ENCODE measurements at places on chromosomes 13 and 19.

- no peak for DNase-seq
Observed at GRCh38 chr13:45967589-45967988, 85.0 kb downstream of the ZC3H13 start.

DNA sequence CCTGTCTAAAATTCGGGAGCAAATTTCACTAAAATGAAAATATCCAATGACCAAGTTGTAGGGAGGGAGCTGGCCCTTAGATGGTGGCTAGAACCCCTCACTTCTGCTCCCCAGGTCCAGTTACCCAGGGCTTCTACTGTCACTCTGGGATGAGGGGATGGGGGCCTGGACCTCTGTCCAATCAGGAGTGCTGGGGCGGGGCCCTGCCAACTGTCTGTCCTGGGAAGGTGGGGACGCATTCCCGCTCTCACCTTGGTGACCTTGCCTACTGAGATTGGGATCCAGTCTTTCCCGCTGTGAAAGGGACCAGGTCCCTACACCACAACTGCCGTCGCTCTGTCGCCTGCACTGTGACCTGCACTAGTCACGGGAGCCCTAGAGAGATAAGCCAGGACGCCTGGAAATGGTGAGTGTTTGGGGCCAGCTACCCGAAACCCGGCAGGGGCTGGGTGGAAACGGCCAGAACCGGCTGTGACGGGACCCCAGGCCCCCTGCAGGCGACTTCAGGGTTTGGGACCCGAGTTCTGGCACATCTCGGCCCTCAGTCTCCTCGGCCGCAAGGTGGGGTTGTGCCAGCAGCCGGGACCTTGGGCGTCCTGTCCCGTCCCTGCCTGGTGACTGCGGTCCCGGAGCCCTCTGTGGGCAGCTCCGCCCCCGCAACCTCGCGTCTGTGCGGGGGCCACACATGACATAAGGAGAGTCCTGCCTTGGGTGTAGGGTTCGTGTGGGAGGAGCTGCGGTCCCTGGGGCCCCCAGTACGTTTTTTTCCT is 22.8 kb downstream of the ZNF20 start:
- no peak for DNase-seq

- DNase-seq, result no peak
Observed at GRCh38 chr13:80712026-80712425, 371.1 kb upstream of the SPRY2 start.

GRCh38 chr13:58989556-58989955 is 1174.2 kb downstream of the DIAPH3 start:
- no peak for DNase-seq

- no peak for DNase-seq
Observed at GRCh38 chr19:55579766-55580621, 654 bp downstream of the ZNF579 start.

- DNase-seq, result no peak
Observed at GRCh38 chr19:271856-272255, 19.3 kb downstream of the PLPP2 start.

DNA sequence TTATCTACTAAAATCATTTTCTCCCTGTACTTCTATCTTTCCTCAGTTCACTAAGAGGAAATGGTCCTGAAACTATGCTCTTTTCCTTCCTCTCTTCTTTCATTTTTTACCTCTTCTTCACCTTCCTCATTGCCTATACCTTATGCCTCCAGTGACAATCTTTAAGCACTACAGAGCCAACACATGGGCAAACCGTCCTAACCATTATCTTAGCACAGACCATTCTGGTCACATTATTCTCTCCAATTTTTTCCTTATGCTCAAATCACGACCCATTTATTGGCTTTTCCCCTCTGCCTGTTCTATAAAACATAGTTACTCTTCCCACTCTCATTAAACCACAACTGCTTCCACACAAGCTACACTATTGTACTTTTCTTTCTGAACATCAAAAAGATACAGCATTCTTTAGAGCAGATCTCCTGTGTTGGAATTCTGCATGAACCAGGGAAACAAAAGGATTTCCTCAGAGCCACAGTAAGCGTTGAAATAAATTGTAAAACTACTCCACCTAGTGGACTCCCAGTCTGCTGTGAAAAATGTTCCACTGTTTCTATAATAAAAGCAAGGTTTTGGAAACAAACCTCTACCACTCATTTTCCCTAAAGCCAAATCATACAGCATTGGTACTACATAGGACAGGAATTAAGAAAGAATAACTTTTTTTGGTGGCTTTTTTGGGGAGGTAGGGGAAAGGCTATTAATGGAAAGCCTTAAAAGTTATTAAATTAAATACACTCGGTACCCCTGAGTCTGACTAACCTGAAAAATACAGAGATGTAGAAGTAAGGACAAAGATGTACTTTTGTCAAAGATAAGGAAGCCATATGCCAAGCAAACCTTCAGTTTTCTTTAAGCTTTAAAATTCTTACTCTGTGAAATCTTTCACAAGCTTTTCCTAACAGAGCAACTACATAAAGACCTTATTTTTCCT is 19.5 kb downstream of the NUFIP1 start:
- no peak for DNase-seq

DNA sequence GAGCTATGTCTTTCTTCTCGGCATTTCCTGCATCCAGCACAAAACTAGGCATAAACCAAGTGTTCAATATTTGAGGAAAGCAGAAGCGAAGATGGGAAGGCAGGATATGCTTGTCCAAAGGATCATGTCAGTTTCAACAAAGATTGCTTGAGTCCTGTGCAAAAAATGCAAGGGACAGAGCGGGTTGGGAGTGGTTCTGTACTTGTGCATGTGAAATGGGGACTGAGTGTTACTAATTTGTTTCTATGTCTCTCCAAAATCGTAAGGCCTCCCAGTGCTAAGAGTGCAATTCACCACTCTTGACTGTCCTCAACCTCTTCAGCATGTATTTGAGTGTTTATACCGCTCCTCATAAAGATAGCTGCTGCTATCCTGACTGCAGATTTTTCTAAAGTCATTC is 166.2 kb downstream of the DLEU7 start:
- DNase-seq, result no peak

GRCh38 chr19:46508206-46508605 is 12.5 kb upstream of the PNMA8B start:
- DNase-seq, result no peak

DNA sequence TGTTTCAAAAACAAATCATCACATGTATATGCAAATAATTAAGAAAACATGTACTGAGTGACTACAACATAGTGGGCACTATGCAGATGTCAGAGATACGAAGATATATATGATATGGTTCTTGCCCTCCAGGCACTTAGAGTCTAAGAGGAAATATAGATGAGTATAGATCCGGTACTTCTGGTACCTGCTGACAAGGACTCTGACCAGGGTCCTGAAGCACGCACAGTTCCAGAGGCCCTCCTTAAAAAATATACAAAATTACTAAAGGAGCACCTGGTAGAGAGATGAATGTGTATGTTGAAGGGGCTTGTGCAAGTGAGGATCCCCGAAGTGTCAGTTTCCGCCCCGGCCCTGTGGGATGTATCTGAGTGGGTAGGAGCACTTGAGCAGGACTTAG is 31.3 kb downstream of the MTUS2 start:
- no peak for DNase-seq

GRCh38 chr13:98300956-98301641 is 124.0 kb upstream of the RNF113B start:
- DNase-seq, result no peak

DNA sequence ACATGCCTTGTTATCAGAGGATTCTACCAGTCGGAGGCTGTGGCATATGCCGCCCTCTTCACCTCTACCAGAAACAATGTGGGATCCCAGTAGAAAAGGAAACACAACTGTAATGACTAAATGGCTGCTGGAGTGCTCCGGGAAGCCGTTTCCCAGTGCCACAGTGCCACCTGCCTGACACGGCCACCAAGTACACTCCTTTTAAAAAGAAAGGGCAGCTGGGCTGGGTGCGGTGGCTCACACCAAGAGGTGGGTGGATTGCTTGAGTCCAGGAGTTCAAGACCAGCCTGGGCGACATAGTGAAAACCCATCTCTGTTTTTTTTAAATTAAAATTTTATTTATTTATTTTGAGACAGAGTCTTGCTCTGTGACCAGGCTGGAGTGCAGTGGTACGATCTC is 67.3 kb downstream of the TRPM4 start:
- peak; percentile 15 for DNase-seq

DNA sequence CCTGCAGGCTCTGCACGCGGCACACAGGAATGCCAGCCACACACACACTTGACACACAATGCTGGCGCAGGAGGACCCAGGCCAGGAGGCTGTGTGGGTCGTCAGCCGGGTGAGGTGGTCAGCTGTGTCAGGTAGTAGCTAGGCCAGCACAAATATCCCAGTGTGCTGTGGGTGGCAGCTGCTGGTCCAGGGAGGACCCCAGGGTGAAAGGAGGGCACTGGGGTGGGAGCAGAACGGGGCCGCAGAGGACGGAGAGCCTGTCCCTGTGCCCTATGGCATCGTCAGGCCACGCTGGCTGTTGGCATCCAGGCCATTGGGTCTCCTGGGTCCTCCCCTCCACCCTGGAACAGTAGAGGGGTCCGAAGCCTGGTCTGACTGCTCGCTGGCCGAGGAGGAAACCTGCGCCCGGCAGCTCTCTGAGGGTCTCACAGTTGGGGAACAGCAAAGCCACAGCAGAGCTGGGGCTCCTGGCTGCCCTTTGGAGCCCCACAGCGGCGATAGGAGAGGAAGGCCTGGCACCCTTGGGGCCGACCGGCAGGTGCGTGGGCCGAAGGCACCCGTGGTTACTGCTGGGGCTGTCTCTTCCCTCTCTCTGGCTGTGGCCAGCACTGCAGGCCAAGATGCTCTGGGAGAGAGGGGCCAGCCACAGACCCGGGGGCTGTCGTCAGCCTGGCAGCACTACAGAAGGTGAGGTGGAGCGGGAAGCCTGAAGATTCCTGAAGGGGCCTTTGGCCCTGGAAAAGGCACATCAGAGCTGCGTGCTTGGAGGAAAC is 27.3 kb downstream of the C13orf46 start:
- DNase-seq, result no peak

- no peak for DNase-seq
Observed at GRCh38 chr13:34657716-34658115, 284.4 kb upstream of the NBEA start.

- DNase-seq, result no peak
Observed at GRCh38 chr13:43846496-43847158, 32.9 kb downstream of the CCDC122 start.

- no peak for DNase-seq
Observed at GRCh38 chr13:96994017-96994857, at the start of gene OXGR1. Gene OXGR1, minus strand, starts transcription at chr13:96994476. Its CDS starts 6,717 bp downstream, at chr13:96987759.

- no peak for DNase-seq
Observed at GRCh38 chr13:100235311-100235901, 146.5 kb downstream of the PCCA start.

DNA sequence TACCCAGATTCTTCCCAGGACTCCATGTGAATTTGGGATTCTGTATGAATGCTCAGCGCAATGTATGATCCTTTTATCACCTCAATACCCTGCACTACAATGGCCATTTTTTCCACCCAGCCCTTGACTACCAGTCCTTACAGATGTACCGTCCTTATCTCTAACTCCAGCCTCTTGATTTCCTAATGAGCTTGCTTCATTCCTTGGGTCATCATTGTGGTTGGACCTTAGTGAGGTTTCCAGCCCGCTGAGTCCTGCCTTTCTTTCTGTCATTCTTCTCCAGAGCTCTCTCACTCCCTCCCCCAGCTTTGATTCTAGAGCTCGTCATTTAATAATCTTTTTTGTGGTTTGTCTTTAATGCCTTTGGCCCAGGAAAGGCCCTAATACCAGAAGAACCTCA is 438.5 kb downstream of the ZNF536 start:
- no peak for DNase-seq

DNA sequence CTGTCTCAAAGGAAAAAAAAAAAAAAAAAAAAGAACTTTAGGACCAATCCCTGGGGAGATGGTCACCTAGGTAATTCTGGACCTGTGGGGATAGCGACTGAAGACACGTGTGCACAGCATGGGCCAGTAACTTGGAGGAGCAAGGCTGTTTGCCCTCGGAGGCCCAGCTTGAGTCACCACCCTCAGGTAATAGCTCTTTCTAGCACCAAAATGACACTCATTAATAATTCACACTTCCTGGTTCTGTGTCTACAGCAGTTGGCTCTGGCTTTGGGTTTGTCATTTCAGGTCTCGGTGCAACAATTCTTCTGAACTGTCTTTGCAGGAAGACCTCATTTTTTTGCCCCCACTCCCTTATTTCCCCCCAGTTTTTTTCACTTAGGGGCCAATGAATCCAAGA is 3.9 kb upstream of the ATP11A start:
- DNase-seq, result no peak
